ENCODE measurements at places on chromosomes 7 and 10. TPM values are rescaled to one million over a fixed set of nuclear protein-coding genes. Genes with fewer than 3 reads are reported as not detected.

Gene OR2A1
- 3.8 TPM for total RNA-seq

Gene DOCK1
- 49.7 TPM for total RNA-seq

Gene GPR85
- 4.8 TPM for total RNA-seq

Gene ACTR3C
- 11.9 TPM for total RNA-seq

Gene HTR5A
- not detected for total RNA-seq

Gene FAM20C
- total RNA-seq: 28.8 TPM

Gene ANXA8L1
- 0.52 TPM for total RNA-seq

Gene TEX36
- not detected for total RNA-seq

Gene HOXA10
- 50.0 TPM for total RNA-seq

Gene LIPA
- total RNA-seq: 49.4 TPM

Gene RSBN1L
- total RNA-seq: 25.1 TPM

Gene MAT1A
- not detected for total RNA-seq

Gene NUTM2E
- not detected for total RNA-seq

Gene ADGRA1
- not detected for total RNA-seq

Gene HMX3
- not detected for total RNA-seq

Gene SLC26A5
- total RNA-seq: not detected

Gene OR2A12
- total RNA-seq: not detected

Gene SPAM1
- total RNA-seq: not detected

Gene ADCY1
- 4.3 TPM for total RNA-seq

Gene NUTM2D
- not detected for total RNA-seq

Gene SFRP4
- 107 TPM for total RNA-seq

Gene NACAD
- total RNA-seq: 4.1 TPM

Gene LRGUK
- total RNA-seq: 1.3 TPM

Gene PRLHR
- total RNA-seq: 0.90 TPM

Gene CPED1
- total RNA-seq: 194 TPM

Gene LRRC61
- 16.9 TPM for total RNA-seq

Gene LHPP
- total RNA-seq: 0.51 TPM

Gene SPACDR
- total RNA-seq: 22.1 TPM

Gene OR6V1
- not detected for total RNA-seq

Gene CYP3A7
- total RNA-seq: 0.91 TPM

Gene SLC16A9
- total RNA-seq: 63.0 TPM

Gene IDI2
- total RNA-seq: not detected

Gene NPTX2
- total RNA-seq: 4.4 TPM

Gene AMZ1
- total RNA-seq: 4.4 TPM

Gene GALNT17
- total RNA-seq: 9.3 TPM

Gene BMPR1A
- total RNA-seq: 175 TPM

Gene MRPL32
- total RNA-seq: 40.9 TPM

Gene ORC5
- total RNA-seq: 24.7 TPM

Gene DLG5
- 53.0 TPM for total RNA-seq

Gene SLC39A12
- not detected for total RNA-seq

Gene OR2A7
- 2.8 TPM for total RNA-seq

Gene ALOX5
- 32.5 TPM for total RNA-seq

Gene PSMC2
- 30.0 TPM for total RNA-seq

Gene CDH23
- total RNA-seq: 56.2 TPM

Gene FFAR4
- not detected for total RNA-seq

Gene C10orf143
- 22.1 TPM for total RNA-seq

Gene PLXNA4
- total RNA-seq: 4.1 TPM
